Stimulated activated effector memory CD8-positive, alpha-beta T cell treated with anti-CD3 and anti-CD28 coated beads, Interleukin-12 subunit alpha, Interleukin-12 subunit beta, amount 100 ng/mL, for 72 hours (primary cell): ENCODE measurements at places on chromosomes 16 and 17.

- no peak for DNase-seq
Measured at GRCh38 chr16:19831678-19832077, 53.0 kb downstream of the GPRC5B start.

DNA sequence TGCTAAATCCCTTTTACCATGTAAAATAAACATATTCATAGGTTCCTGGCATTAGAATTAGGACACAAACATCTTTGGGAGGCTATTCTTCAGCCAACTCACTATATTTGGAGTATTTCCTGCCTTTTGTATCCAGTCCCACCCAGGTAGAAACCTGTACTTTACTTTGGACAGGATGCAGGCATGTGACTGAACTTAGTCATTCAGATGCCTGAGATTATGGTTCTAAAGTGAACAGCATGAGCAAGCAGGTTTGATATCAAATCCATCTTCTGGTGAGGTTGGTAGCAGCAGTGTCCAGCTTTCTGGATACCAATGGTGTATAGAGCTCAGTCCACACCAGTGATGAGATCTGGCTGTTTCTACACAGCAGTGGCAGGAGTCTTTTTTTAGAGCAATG lies 20.2 kb downstream of the CA10 start:
- DNase-seq, result no peak

GRCh38 chr16:7792346-7792745 lies 459.7 kb downstream of the RBFOX1 start:
- DNase-seq, result no peak

DNA sequence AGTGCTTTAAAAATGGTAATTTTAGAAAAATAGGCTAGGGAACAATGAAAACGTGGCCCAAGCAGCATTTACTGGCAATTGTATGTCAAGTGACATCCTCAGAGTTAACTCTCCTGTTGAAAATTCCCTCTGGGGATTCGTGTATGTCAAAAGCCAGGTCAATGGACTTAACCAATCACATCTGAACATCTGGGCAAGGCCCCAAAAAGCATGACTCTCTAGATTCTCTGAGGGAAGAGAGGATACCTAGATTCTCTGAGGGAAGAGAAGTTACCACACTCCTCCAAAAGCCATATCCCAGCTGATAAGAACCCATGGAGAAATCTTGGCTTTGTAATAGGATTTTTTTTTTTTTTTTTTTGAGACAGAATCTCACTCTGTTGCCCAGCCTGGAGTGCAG lies 23.5 kb downstream of the NFE2L1 start:
- no peak for DNase-seq

GRCh38 chr17:17305281-17305801 lies 2.2 kb downstream of the NT5M start:
- DNase-seq, result peak; percentile 17

DNA sequence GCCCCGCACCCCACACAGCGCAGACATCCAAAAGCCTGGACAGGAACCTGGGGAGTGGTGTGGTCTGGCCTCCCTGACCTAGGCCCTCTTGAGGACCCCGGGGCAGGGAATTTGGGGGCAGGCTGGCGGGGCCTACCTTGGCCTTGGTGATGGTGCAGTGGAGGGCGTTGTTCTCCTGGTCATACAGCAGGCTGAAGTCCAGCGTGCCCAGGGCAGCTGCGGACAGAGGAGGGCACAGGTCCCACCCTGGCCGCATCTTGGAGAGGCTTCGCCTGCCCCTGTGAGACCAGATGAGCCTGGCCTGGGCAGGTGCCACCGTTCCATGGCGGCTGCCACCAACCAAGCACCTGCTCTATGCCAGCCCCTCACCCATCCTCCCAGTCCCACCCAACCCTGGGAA lies 9.0 kb downstream of the DOC2B start:
- no peak for DNase-seq

DNA sequence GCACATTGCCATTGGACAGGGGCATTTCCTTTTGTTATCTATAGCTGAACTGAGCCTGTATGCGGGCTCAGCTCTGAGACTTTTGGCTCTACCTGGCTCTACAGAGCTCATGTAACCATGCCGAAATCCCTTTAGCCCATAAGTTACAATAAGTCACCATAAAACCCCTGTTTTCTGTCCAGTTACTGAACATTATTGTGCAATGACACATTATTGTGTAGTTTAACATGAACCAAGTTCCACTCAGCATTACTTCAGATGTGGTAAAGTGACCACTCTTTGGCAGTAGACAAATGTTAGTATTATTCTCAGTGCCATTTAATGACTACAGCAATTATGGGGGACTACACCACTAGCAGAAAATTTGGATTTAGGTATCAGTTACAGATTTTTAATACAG lies 65.4 kb upstream of the RASL10B start:
- no peak for DNase-seq

DNA sequence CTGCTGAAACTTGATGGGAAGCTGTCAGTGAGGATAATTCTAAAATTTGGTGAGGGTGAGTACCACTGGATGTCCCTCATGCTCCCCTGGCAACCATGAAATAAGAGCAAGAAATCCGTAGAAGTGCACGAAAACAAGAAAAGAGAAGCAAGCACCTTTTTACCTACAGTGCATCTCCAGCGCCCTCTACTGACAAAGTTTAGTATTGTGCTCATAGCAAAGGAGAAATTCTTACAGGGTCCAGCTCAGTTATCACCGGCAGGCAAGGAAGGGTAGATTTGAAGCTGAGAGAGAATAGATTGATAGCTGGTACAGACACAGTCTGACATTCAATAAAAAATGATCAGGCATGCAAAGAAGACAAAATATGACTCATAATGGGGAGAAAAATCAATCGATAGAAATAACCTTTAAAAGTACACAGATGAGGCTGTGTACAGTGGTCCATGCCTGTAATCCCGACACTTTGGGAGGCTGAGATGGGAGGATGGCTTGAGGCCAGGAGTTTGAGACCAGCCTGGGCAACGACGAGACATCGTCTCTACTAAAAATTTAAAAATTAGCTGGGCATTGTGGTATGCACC lies 28.3 kb upstream of the TEX2 start:
- peak; percentile 51 for DNase-seq

- DNase-seq, result no peak
Measured at GRCh38 chr16:67302970-67303369, 23.6 kb downstream of the KCTD19 start.

GRCh38 chr16:67967958-67968399 lies 458 bp downstream of the SLC12A4 start:
- DNase-seq, result no peak

DNA sequence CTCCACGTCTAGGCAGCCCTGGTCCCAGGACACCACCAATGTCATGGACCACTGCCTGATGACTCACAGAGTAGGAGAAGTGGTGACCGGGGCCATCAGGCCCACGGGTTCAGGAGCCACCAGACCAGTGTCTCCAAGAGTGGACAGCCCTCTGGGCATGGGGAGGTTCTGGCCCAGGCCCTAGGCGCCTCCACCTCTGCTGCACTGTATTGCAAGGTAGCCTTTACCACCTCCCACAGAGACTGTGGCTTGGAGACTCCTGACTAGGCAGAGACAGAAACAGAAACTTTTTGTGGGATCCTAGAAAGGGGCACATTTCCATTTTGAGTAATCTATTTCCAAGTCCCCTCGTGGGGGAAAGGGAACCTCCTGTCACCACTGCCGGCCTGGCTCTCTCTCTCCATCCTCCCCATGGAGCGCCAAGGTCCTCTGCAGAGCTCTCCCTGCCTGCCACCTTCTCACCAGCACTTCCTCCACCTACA lies 2.9 kb downstream of the CDIP1 start:
- no peak for DNase-seq

- DNase-seq, result no peak
Measured at GRCh38 chr16:64365448-64365931, 756.4 kb downstream of the CDH11 start.
